ENCODE measurements at places on chromosomes 16 and 17.

DNA sequence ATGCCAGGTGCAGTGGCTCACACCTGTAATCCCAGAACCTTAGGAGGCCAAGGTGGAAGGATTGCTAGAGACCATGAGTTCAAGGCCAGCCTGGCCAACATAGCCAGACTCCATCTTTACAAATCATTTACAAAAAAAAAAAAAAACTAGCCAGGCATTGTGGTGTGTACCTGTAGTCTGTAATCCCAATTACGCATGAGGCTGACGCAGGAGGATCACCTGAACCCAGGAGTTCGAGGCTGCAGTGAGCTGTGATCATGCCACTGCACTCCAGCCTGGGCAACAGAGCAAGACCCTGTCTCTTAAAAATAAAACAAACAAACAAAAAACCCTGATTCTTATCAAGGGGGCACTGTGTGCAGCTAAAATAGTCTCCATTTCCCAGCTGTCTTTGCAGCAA, 16.8 kb upstream of the HAP1 start:
- DNase-seq = no peak

GRCh38 chr16:23709536-23709935, 3.5 kb downstream of the ERN2 start:
- no peak for DNase-seq

GRCh38 chr17:69763503-69763902, 311.5 kb upstream of the KCNJ16 start:
- DNase-seq = no peak

DNA sequence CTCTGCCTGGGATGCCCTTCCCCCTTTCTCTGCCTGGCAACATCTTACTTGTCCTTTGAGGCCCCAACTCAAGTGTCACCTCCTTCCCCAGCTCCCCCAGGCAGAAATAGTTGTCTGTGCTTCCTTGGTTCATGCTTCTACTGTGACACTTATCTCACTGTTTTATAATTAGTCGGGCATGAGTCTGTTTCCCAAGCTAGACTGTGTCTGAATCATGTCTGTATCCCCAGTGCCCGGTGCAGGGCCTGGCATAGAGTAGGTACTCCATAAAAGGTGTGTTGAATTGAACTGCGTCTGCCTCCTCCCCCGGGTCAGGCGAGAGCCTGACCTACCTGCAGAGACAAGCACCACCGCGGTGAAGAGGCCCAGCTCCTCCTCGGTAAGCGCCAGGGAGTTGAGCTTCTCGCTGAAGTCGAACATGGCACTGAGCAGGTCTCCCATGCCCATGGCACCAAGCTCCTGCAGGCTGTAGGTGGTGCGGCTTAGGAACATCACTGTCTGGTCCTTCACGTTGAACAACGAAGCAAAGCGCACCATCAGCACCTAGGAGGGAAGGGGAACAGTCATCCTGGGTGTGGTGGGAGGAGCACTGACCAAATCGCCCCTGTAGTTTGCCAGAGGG, 6.7 kb downstream of the NR1D1 start:
- no peak for DNase-seq

GRCh38 chr16:82793528-82794245, 166.9 kb downstream of the CDH13 start:
- DNase-seq = no peak

DNA sequence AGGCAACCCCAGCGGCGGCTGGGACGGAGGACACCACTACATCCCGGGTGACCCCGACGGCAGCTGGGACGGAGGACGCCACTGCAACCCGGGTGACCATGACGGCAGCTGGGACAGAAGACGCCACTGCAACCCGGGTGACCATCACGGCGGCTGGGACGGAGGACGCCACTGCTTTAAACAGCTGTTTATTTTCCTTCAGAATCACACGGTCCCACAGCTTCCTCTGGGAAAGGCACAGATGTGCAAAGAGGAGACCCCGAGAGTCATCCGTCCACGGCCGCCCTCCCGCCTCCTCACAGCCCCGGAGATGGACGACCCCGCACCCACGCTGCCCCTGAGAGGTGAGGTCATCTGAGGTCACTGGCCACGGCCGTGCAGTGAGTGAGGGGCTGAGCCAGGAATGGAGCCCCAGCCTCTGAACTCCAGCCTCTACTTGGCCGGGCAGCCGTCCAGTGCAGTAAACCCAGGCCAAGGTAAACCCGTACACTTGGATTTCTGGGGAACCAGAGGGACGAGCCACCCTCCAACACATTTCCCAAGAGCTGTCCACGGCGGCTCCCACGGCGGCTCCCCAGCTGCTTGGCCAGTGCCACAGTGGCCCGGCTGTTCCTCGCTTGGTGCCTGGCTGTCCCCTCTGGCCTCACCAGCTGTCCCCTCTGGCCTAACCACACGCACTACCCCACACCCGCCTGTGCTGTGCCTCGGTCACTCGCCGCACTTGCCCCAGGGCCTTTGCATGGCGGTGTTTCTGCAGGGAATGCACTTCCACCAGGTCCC, 43.2 kb upstream of the PABPN1L start:
- no peak for DNase-seq

All from activated naive CD4-positive, alpha-beta T cell treated with anti-CD3 and anti-CD28 coated beads, Interleukin-2, amount 10 ng/mL, durations not matched to agents 7 days and 5 days (primary cell).